NCI-H146 (cell line): ENCODE measurements at places on chromosomes 5 and 9.

- DNase-seq, result no peak
Measured at GRCh38 chr9:106069241-106069640, 374.9 kb downstream of the TMEM38B start.

DNA sequence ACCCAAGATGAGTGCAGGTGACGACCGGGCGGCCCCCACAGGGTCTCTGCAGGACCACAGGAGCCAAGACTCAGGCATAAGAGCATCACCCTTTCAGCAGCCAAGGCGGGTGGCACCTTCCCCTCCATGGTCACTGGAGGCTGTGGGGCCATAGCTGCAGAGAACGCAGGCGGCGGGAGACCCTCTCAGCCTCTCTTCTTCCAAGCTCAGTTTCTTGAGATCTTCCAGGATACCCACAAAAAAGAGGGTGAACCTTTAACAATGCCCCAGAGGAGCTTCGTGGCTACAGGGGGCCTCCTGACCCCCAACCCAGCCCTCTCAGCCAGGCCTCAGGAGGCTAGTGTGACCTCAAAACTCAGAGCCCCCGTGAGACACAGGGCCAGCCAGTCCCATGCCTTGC lies 5.8 kb upstream of the TBC1D9B start:
- DNase-seq, result no peak

- DNase-seq, result no peak
Measured at GRCh38 chr5:9388941-9389674, 156.8 kb downstream of the SEMA5A start.

GRCh38 chr9:76219560-76220151 lies 174.6 kb downstream of the RFK start:
- DNase-seq, result peak; percentile 12

DNA sequence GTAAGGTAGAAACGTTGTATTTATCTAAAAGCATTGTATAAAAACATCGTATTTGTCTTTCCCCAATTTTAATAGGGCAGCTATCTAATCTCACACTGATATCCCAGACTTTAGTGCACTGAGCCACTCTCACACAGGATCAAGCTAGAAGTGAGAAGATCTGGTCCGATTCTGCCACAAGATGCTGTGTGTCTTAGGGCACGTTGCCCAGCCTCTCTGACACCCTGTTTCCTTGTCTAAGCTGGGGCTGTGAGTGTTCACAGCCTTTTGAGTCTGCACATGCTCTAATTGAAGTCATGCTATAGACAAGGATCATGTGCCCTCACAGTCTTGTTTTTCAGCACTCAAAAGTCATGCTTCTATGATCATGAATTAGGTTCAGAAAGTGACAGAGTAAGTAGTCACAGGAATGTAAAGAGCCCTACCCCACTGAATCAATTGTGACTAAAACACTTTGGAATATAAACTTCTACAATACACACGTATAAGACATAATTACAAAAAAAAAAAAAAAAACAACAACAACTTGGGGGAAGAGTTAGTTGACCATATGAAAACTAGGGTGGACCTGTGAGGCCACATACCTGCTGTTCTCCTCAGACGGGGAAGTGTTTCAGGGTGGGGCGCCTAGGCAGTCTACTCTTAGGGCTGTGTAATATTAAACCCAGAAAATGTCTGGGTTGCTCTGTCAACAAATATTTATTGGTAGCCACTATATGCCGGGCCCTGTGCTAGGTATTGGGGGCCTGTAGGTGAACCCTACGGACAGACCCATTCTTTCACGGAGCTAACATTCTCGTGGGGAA lies 893 bp upstream of the ABLIM3 start:
- no peak for DNase-seq

- no peak for DNase-seq
Measured at GRCh38 chr5:148974642-148975327, 88.1 kb downstream of the SH3TC2 start.

- no peak for DNase-seq
Measured at GRCh38 chr9:76803083-76803482, 38.8 kb downstream of the PCA3 start.

DNA sequence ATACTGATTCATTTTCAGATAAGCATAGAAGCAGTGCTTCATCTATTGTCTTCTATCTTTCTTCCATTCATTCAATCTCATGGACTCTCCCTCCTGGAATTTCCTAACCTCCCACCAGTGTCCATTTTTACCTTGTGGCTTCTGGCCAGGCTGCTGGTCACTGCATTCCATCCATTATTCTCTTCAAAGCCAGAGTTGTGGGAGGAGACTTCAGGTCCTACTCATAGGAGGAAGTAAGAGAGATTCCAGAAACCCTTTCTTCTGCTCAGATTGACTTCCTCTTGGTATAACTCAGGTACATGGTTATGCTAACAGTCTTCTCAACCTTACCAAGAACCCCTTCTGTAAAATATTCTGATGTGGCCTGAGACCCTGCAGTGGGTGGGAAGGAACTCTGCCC lies 153.3 kb upstream of the SLC12A2 start:
- no peak for DNase-seq

GRCh38 chr5:59583151-59583809 lies 310.2 kb downstream of the PDE4D start:
- DNase-seq, result no peak

GRCh38 chr9:26524267-26524666 lies 368.3 kb downstream of the CAAP1 start:
- no peak for DNase-seq

- DNase-seq, result no peak
Measured at GRCh38 chr9:37038302-37038942, 4.4 kb upstream of the PAX5 start.

DNA sequence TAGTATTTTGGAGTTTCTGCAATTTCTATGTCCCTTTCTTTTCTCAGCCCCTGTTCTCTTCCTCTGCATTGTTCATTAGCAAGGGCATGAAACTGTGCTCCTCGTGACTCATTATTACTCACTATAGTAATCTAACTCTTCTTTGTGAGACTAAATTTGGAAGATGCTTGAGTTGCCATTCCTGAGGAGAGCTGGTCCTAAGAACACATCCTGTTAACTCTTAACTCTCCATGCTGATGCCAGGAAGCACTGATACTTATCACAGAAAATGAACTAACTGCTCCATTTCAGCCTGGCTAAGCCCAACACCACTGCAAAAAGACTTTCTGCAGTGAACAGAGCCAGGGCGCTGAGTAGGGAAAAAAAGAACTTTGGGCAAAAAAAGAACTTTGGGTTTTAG lies 10.6 kb upstream of the CSNK1A1 start:
- DNase-seq, result no peak

DNA sequence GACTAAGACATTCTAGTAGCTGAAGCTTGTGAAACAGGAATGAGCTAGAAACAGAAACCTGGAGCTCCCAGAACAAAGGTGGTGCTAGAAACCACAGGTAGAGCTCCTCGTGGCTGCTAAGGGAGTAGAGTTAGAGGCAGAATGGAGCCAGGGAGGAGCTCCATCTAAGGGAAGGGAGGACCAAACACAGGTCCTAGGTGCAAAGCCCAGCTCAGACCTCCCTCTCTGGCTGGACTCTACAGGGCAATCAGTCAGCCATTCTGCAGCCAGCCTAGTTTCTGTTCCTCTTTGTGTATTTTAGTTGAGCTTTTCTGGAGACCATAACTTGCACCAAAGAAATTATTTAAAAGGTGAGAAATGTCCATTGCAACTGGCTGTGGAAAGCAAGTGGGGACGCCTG lies 70.4 kb downstream of the CRB2 start:
- no peak for DNase-seq

GRCh38 chr9:99244344-99245260 lies 22.5 kb downstream of the SEC61B start:
- no peak for DNase-seq

DNA sequence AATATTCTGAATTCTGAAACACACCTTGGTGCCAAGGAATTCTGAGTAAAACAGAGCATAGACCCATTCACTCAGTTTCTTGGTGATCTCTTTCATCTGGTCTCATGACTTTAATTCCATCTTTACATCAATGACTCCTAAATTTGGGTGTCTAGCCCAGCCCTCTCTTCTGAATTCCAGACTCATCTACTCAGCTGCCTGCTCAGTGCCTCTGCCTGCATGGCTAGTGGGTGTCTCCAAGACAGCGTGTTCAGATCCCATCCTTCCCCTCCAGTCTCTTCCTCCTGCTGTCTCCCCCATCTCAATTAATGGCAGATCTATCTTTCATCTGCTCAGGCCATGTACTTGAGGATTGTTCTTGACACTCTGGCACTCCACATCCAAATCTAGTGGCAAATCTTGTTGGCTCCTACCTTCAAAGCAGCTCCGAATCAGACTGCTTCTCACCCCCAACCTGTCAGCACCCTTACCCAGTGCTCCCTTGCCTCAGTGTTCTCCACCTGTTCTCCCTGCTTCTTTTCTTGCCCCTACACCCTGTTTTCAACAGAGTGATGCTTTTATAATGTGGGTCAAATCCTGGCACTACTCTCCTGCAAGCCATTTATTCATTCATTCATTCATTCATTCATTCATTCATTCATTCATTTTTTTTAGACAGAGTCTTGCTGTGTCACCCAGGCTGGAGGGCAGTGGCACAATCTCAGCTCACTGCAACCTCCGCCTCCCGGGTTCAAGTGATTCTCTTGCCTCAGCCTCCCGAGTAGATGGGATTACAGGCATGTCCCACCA lies 5.3 kb downstream of the CAVIN4 start:
- DNase-seq, result no peak

DNA sequence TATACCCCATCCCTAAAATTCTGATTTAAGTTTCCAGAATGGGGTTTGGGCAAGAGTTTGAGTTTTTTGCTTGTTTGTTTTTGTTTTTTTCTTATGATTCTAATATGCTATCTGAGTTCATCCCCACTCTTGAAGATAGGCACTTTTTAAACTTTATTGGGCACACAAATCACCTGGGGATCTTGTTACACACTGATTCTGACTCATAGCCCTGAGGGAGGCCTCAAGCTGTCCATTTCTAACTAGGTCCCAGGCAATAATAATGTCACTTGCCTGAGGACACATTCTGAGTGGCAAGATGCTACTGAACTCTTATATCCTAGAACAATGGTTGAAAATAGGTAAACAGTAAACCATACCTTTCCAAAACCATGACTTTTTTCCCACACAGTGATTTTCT lies 22.8 kb upstream of the ABLIM3 start:
- DNase-seq, result no peak

- DNase-seq, result no peak
Measured at GRCh38 chr5:15574806-15575325, 74.9 kb downstream of the FBXL7 start.

DNA sequence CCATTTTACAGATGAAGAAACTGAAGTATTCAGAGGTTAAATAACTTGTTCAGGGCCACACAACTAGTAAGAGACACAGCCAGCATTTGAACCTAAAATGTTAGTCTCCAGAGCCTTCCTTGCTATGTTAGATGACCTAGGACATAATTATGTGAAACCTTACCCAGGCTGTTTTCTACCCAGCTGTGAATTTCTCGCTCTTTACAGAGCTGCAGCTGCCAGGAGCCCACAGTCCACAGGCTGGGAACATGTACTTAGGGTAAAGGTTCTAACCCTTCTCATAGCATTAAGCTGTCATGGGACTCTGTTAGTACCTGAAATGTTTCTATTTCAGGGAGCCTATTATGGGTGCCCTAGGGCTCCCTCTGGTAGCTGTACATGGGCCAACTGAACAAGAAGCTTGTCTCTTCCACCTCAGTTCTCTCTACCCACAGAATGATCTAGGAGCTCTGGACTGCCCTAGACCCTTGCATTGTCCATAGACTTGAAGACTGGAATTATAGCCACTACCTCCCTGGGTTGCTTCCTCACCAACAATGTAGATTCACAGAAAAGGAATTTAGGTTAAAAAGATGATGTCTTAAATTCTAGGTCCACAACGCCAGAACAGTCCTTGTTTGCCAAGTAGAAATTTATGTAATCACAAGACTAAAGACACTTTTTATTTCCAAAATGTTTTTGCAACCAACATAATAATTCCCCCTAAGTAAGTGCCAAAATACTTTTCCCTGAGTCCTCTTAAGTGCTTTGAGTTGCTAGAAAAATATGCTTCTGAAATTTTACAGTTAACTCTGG lies 262.9 kb downstream of the PIK3R1 start:
- no peak for DNase-seq

- DNase-seq, result peak; percentile 5
Measured at GRCh38 chr5:148957591-148958202, 105.2 kb downstream of the SH3TC2 start.

- peak; percentile 14 for DNase-seq
Measured at GRCh38 chr5:177498013-177498787, 796 bp upstream of the PDLIM7 start.

DNA sequence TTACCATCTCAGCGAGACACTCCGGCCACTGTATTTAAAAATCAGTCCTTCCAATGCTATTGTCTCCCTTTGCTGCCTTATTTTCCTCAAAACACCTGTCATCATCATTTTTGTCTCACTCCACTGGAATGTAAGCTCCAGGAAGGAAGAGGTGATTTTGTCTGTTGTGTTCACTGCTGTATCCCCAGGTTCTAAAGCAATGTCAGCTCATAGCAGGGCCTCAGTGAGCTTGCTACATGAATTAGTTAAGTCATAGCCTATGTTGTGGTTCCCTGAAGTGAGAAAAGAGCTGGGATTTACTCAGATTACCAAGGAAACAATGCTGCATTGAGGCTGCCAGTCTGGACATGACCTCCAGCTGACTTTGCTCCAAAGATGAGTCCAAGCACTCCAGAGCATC lies 137.6 kb upstream of the RASEF start:
- no peak for DNase-seq

DNA sequence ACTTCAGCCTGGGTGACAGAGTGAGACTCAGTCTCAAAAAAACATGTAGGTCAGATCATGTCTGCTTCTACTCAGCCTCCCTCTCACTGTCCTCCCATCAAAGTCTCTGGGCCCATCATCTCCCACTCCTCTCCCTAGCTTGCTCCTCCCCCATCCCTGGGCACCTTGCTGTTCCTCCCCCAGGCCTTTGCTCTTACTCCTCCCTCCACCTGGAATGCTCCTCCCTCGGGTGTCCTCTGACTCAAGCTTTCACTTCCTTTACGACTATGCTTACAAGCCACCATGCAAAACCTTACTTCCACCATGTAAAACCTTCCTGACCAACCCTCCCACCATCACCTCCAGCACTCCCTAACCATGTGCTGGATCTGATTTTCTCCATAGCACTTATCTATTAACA lies 51.5 kb downstream of the MTMR12 start:
- no peak for DNase-seq

DNA sequence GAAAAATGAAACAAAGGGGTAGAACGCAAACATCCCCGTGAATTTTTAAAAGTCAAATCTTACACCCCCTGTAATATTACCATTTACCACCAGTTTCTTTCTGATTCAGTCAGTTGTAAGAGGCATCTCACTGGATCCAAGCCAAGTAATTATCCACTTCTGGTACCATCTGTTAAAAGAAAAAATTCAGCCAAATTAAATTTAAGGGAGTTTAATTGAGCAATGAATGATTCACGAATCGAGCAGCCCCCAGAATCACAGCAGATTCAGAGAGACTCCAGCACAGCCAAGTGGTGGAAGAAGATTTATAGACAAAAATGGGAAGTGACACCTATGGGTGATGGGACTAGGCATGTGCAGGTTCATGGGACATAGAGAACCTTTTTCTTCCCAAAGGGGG lies 29.9 kb upstream of the MTMR12 start:
- no peak for DNase-seq

- no peak for DNase-seq
Measured at GRCh38 chr5:170095646-170096045, 10.1 kb upstream of the FOXI1 start.

GRCh38 chr5:138029501-138029900 lies 3.4 kb downstream of the FAM13B start:
- DNase-seq, result no peak
